ENCODE measurements at places on chromosomes 3 and 15. TPM values are rescaled to one million over a fixed set of nuclear protein-coding genes. Genes with fewer than 3 reads are reported as not detected.

DNA sequence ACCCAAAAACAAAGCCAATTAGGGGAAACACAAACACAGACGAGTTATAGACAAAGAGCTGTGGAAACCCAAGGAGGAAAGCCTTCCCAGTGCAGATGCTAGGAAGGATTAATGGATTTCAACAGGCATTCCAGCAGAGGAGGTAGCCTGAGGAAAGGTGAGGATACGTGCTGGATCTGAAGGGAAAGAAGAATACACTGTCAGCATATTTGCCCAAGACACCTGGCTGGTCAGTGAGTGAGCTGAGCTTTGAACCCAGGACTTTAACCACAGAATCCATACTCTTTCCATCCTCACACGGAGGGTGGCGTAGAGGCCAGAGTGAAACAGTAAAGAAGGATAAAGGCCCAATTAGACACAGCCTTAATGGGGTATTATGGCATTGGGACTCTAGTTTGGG is 9.1 kb upstream of the BFSP2 start:
- DNase-seq, result no peak

SLC6A6 gene
- 12.4 TPM for total RNA-seq

ITIH1 gene
- not detected for total RNA-seq

DNA sequence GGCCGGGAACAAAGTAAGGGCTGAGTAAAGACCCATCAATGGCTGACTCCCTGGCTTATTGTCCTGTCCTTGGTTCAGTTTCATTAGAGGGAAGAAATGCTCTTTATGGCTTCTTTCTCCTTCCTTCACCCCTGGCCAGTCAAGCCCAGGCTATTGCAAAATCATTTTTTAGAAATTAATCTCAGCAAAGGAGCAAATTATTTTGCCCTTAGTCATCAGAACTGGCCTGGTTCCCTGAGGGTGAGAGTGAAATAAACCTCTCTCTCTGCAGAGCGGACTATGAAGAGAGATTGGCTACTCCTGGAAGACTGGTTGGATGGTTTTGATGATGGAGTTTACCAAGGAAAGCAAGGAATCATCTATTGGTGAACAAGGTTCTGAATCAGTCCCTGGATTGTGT is 52.7 kb upstream of the OXTR start:
- DNase-seq, result no peak

DNA sequence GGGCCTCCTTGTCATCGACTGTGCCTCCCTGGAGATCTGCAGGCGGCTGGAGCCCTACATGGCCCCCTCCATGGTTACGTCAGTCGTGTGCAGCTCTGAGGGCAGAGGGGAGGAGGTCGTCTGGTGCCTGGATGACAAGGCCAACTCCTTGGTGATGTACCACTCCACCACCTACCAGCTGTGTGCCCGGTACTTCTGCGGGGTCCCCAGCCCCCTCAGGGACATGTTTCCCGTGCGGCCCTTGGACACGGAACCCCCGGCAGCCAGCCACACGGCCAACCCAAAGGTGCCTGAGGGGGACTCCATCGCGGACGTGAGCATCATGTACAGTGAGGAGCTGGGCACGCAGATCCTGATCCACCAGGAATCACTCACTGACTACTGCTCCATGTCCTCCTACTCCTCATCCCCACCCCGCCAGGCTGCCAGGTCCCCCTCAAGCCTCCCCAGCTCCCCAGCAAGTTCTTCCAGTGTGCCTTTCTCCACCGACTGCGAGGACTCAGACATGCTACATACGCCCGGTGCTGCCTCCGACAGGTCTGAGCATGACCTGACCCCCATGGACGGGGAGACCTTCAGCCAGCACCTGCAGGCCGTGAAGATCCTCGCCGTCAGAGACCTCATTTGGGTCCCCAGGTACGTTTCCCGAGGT is 146.5 kb downstream of the LRRK1 start:
- no peak for DNase-seq

SLC22A13 gene
- not detected for total RNA-seq

Measured in tibial nerve (tissue), 4 donors.